ENCODE measurements at places on chromosomes 3 and 15.

- DNase-seq = no peak
These were observed 462.7 kb upstream of the ATP11B start for GRCh38 chr3:182330646-182331045.

DNA sequence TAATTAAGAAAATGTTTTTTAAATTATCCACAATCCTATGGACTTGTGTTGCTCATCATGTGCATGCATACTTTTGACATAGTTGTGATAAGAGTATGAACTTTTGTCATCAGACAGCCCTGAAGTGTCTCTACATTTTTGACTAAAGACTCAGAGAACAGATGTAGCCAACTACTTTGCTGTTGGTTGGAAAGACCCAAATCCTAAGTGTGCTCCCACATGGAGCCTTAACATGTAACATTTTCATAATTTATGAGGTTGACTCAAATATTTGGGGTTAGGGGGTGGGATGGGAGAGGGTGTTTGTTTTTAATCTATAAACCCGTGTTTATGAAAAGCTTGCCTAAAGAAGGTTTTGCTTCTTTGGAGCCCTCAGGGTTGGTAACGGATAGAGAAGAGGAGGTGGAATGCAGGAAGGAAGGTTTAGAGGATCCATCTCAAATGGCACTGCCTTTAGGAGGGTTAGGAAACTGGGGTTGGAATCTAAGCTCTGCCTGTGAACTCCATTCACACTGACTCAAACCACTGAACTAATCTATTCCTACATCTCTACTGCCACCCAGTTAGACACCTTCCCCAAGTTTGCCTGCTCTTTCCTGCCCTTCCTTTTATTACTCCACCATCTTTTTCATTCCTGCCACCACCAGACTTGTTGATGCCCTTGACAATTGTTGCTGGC is 3.7 kb downstream of the BOC start:
- DNase-seq = no peak

- DNase-seq = no peak
These were observed 425.3 kb upstream of the CBLB start for GRCh38 chr3:106294121-106294520.

- no peak for DNase-seq
These were observed 306.5 kb downstream of the RBMS3 start for GRCh38 chr3:29587340-29587739.

GRCh38 chr3:186915806-186916796 is 14.2 kb upstream of the ST6GAL1 start:
- DNase-seq = no peak

GRCh38 chr15:65055201-65055870 is 10.1 kb downstream of the SLC51B start:
- DNase-seq = no peak

DNA sequence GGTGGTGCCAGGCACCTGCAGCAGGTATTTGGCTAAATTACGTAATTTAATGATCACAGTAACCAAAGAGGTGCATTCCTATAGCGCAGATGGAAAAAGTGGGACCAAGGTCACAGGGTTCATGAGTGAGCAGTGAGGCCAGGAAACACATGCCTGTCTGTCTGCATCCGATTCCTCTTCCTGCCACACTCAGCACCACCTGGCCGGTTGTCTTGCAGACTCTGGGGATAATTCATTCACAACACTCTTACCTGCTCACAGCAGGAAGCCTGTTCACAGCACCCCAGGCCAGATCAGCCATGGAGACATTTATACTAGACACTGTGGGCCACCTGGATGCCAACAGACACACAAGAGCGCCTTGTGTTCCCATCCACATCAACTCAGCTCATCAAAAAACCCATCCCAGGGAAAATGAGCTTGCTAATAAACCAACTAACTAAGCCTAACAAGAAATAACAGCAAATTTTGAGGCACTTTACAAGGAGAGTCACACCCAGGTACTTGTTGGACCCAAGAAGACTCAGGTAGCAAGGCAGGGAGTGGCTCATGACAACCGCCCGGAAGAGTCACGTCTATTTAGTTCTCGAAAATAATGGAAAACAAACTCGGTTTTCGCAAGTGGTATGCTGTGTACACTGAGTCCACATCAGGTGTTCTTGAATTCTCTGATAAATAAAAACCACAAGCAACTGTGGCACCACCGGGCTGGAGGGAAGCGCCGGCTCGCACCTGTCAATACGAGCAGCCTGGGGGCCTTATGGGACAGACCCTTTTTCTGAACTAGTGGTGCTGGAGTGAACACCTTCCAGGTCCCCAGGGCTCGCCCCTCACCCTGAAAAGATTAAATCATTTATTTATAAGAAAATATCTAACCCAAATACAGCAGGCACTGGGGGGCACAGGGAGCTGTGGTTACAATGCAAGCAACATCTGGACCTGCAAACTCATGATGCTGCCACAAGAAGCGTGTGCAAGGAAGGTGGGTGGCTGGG is 40.5 kb downstream of the FAM174B start:
- DNase-seq = no peak

DNA sequence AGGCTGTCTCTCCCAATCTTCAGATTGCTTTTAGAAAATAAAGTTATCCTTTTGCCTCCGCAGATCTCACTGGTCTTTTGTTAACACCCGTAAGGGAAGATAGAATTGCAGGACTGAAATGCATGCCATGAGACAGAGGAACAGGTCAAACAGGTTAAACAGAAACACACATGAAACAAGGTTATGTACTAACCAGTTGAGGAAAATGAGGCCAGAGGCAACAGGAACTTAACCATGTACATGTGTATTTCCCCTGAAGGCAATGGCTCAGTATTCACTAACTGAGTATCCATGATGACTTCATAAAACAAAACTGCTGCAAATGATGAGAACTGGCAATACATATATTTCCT is 169.1 kb upstream of the NSMCE3 start:
- DNase-seq = no peak

GRCh38 chr3:11954312-11954934 is 49.8 kb upstream of the SYN2 start:
- no peak for DNase-seq

DNA sequence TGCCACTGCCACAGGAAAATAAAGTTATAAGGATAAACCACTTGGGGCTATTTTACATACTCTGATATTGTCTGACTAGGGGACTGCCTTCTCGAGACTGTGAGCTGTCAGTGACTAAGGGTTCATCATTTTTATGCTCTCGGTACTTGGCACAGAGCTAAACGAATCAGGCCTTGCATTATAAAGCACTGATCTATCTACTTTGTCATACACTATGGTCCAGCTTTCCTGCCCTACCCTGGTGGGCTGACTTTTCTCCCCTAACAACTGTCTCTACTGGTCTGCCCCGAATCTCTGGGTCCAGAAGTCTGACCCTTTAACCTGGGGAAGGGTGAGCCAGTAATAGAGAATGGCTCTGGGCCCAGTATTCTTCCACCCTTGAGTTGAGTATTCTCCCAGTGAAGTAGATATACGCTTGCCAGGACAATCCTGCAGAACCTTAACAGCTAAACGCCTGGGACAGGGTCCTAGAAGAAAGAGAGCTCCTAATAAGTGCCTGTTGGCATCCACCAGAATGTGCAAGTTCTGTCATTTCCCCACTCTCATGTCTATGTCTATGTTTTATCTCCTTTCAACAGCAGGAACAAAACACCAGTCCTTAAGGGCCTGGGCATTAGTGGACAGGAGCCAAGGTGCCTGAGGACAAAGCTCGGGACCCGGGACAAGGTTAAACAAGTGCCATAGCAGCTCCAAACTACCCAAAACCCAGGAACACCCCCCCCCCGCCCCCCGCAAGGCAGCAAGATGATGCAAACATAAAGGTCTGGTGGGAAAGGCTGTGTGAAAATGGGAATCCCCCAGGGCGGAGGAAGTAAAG is 1.2 kb downstream of the LARP6 start:
- no peak for DNase-seq

- DNase-seq = no peak
These were observed 201.2 kb downstream of the BCHE start for GRCh38 chr3:165635791-165636683.

DNA sequence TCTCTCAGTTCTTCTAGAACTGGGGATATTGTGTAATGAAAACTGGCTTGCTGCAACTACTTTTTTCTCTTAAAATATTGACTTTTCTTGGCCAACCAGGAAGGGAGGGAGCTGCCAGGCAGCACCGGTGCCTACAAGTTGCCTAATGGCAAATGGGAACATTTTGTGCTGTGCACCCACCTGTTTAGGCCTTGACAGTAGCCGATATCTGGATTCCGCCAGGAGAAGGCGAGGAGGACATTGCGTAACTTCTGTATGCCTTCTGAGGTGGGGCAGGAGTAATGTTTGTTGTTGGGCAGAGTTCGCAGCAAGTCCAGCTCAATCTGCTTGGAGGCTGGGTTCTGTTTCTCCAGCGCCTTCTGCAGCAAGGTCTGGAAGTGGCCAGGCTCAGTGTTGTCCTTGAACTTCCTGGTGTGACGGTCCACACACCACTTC is 64.9 kb downstream of the TBC1D2B start:
- no peak for DNase-seq

DNA sequence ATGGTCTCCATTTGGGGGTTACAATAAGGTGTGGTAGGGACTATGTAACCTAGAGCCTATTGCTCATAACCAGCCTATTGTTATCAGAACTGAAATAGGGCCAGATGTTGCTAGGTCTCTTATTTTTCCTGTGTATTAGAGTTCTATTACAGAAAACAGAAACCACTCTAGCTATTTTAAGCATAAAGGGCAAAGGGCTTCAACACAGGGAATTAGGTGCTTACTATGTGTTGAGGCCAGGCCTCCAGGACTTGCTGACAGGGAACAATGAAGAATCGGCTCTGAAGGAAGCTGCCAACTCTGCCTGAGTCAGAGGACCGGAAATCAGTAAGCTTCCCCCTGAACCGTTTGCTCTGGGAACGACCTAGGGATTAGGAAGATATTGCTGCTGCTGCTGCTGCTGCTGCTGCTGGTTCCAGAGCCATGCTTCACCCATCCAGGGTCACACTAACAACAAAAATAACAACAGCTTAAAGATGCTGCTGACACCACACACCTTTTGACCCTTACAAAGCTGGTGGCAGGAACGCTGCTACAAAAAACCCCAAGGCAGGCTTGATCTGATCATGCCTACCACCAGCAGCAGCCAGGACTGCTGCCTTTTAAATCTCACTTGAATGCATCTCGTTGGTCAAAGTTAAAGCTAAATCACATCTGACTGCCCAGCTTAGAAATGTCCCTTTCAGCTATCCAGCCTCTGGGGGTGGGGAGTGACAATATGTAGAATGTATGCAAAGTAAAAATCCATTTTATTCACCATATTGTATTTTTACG is 276.9 kb upstream of the IL12A start:
- peak; percentile 44 for DNase-seq

DNA sequence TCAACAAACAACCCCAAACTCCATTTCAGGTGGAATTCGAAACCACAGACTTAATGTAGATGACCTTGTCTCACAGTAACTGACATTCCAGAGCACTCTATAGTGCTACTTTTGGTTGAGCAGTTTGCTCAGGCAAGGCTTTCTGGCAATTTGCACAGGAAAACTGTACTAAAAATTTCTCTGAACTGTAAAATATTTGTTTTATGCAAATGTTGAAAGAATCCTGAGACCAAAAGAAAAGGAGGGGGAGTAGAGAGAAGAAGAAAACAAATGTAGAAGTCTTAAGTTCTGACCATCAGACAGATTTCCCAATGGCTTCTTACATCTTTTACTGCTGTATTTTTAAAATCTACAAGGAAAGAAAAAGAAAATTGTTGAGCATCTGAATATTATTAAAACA is 53.5 kb downstream of the DTWD1 start:
- DNase-seq = peak; percentile 20

- no peak for DNase-seq
These were observed 22.1 kb downstream of the RAB8B start for GRCh38 chr15:63211549-63211948.

- DNase-seq = no peak
These were observed 491.8 kb downstream of the ZPLD1 start for GRCh38 chr3:102926618-102927017.

DNA sequence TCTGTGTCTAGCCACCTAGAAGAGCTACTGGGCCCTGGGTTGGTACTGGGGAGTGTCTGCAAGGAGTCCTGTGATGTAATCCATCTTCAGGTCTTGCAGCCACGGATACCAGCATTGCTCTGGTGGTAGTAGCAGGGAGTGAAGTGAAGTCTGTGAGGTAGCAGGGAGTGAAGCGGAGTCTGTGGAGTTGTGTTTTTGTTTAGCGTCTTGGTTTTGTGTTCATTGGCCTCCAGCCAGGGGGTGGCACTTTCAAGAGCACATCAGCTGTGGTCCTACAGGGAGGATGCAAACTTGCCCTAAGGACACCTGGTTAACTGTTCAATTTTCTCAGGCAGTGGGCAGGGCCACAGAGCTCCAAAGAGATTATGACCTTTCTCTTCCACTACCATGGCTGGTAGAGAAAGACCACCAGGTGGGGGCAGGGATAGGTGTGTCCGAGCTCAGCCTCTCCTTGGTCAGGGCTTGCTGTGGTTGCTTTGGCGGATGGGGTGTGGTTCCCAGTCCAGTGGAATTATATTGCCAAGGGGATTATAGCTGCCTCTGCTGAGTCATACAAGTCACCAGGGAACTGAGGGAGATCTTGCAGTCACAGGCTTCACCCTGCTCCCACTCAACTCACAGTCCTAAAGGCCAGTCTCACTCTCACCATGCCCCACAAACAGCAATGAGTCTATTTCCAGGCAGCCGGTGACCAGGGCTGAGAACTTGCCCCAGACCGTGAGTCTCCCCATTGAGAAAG is 424.7 kb downstream of the ZBBX start:
- DNase-seq = no peak

DNA sequence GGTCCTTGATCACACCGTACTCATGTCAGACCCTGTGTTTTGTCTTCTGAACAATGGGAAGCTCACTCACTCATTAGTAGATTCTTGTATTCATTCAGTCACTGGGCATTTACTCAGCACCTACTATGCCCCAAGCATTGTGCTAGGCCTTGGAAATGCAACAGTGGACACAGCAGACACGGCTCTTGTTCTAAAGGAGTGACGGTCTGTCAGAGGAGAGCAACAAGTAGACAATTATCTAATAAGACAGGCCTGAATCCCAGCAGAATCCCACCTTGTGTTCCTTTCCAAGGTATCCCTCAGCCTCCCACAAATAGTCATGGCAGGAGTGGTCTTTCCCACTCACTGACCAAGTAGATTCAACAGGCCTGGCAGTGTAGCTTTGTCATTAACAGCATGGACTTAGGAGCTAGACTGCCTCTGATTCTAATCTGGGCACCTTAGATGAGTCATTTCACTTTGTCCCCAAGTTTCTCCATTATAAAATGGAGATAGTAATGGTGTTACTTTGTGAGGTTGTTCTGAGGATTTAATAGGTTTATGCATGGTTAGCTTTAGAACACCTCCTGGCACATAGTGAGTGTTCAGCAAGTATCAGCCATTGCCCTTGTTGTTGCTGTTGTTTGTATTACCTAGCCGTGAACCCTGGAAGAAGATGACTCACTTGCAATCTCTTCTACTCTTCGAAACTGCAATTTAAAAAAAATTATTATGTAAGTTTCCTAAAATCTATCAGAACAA is 69.1 kb downstream of the SSUH2 start:
- no peak for DNase-seq

GRCh38 chr15:64731805-64732151 is 43.6 kb downstream of the RBPMS2 start:
- DNase-seq = no peak

DNA sequence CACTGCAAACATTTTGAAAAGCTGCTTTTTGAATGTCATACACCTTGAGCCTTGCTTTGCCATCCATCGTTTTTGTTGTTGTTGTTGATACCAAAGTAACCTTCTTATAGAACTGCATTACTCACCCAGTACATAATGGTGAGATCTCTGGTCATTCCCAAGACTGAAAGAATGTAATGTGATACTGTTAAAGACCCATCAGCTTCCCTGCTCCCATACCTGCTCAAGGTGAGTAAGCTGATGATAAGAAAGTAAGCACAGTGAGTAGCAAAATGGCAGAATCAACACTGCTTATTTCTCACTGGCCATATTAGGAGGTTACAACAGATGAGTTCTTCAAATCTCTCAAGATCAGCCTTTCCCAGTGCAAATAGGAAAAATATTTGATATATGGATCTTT is 89.8 kb downstream of the CADPS start:
- no peak for DNase-seq

Measured in AG09319 (cell line).